ENCODE measurements at places on chromosomes 3 and 15.

- no peak for DNase-seq
Measured at GRCh38 chr15:60539016-60539415, 60.1 kb upstream of the ICE2 start.

- DNase-seq, result no peak
Measured at GRCh38 chr15:63060699-63061098, 18.2 kb downstream of the TPM1 start.

DNA sequence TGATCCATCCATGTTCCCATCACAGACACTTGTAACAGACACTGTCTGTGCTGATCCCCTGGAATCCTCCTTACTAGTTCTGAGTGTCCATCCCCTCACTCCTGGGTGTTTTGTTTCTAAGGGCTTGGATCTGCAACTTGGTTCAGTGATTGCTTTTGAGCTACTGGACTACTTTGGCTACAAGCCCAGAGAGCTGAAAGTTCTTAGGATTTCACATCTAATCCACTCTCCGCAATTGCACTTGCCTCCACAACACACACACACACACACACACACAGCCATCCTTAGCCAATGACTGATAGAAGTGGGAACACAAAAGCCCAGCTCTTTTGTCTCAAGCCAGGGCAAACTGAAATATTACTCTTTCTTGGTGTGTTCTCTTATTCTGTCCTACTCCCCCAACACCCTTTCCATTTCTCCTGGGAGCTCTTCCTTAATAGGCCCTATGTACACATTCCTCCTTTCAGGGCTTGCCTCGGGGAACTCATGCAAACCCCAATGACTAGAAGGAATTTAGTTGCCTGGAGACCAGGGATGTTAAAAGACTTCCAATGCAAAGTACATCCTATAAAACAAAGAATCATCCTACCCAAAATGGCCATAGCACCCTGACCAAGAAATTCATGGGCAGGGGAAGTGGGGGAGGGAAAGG lies 206.1 kb upstream of the UBE2E2 start:
- DNase-seq, result no peak

DNA sequence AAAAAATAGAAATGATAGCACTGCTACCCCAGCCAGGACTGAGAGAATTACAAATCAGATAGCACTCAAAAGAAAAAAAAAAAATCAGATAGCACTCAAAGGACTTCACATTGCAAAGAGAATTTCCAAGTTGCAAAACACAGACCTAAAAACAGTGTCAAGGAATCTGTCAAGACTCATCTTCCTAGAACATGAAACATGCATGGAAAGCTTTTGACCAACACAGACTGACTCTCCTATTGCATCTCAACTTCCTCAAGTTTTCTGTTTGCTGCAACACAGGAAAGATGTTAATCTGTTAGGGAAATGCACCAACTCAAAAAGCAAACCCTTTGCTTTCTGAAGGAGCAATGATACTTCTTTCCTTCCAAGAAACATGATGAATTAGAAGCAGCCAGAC lies 42.3 kb downstream of the RAB27A start:
- no peak for DNase-seq

DNA sequence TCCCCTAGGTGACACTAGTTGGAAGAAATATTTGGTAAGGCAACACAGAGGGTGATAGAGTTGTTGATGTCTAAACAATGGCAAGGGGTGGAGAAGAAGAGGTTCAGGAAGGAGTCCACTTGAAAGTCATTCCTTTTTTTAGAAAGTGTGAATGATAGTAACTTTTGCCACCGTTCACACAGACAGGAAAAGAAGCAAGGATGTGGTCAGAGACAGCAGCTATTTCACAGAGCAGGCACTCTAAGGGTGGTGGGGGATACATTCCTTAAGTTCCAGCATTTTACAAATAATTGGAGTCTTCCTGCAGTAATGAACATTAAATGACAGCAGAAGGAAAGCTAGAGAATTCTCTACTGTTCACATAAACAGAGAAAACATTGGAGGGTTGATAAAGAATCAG lies 75.4 kb upstream of the ZNF385D start:
- DNase-seq, result no peak

Data from MG63 (cell line).